Coronary artery (tissue), 2 donors: ENCODE measurements at places on chromosomes 6 and 20.

DNA sequence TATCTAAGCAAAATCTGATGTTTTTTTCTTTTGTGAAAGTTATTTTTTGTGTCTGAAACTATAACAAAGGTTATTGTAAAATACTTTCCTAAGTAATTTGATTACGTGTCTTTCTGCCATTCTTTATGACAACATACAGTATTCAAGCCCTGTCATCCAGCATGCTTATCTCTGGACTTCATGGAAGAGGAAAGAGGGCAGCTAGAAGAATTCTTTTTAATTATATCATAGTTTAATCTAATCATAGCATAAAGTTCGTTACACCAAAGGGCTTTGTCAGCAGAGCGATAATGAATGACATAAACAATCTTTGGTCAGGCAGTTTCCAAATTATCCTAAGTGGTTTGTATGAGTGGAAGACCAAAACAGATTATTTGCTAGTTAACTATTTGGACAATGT lies 3.5 kb downstream of the ENPP3 start:
- no peak for DNase-seq

DNA sequence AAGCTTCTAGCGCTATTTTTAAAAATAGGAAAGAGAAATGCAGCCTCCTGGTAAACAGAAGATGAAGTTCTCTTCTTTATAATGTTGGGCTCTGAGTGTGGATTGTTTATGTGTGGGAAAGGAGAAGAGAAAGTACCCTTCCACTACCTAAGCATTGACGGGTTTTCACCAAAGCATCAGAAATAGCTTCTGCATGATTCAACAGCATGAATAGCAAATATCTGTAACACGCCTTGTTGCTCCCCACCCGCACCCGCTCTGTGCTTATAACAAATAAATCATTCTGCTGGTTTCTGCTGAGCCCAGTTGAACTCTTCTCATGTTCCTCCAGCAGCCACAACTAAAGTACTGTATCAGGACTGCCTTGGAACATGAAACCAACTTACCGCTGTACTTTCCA lies 20.7 kb downstream of the TXLNB start:
- no peak for DNase-seq

- DNase-seq, result no peak
Observed at GRCh38 chr20:38207621-38208020, 42.6 kb upstream of the TGM2 start.

- DNase-seq, result no peak
Observed at GRCh38 chr20:36479938-36480337, 61.4 kb upstream of the MYL9 start.

DNA sequence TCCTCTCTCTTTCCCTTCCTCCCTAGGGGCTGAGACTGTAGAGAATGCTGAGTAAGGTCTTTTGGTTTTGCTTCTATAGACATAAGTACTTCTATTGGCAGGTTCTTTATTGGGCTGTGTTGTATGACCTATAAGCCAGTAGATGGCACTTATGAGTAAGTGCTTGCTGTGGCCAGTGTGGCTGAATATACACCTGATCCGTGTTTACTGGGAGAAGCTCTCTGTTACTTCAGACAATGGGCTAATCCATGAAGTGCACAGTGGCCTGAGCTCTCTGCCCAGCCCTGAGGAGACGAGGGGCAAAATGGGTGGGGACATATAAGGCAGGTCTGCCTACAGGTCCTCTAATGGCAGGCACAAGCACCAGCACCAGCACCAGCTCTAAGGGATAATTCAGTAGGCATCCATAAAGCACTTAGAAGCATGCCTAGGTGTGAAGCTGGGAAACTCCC lies 610.3 kb downstream of the RNF144B start:
- DNase-seq, result no peak

DNA sequence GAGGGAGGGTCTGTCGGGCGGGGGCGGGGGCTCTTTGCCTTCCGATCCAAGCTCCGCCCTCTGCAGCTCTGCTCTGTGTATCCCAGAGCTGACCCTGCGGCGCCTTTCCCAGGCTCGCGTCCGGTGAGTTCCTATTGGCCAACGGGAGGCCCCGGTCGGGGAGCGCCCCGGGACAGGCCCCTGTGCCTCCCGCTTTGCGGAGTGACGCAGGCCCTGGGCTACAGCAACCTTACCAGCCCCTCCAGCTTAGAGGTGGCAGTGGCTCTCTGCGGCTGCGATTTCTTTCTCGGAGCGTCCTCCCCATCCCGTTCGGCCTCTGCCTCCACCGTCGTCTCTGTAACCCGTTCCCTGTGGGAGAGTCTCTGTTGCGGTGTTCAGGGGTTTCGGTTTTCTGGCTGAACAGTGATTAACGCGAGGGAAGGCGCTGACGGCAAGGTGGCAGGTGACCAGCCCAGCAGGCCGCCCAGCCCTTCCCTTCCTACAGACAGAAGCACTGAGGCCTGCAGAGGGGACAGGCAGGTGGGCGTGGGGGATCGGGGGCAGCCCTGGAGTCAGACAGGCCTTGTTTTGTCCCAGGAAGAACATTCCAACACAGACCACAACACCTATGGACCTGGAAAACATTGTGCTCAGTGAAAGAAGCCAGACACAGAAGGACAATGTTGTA lies 18.1 kb upstream of the CEBPB start:
- DNase-seq, result no peak

GRCh38 chr6:134870677-134871498 lies 79.0 kb downstream of the ALDH8A1 start:
- no peak for DNase-seq

GRCh38 chr6:16947375-16948015 lies 154.4 kb upstream of the STMND1 start:
- no peak for DNase-seq
